ENCODE measurements at places on chromosomes 12 and 14.

DNA sequence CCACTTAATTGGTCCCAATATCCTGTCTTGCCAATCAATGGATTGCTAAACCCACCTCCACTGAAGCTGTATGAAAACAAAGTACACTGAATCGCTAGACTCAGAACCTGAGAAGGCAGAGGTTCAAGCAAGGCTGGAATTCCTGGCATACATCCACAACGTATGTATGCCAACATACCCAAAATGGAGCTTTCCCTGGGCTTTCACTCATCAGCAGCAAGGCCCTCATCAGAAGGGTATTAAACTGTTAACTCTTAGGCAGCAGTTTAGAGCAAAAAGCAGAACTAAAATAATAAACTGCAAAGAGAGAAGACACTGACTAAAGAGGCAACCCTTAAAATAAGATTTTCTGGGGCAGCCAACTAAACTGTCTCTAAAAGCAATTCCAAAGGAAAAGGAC is 13.6 kb downstream of the MED13L start:
- DNase-seq: no peak

DNA sequence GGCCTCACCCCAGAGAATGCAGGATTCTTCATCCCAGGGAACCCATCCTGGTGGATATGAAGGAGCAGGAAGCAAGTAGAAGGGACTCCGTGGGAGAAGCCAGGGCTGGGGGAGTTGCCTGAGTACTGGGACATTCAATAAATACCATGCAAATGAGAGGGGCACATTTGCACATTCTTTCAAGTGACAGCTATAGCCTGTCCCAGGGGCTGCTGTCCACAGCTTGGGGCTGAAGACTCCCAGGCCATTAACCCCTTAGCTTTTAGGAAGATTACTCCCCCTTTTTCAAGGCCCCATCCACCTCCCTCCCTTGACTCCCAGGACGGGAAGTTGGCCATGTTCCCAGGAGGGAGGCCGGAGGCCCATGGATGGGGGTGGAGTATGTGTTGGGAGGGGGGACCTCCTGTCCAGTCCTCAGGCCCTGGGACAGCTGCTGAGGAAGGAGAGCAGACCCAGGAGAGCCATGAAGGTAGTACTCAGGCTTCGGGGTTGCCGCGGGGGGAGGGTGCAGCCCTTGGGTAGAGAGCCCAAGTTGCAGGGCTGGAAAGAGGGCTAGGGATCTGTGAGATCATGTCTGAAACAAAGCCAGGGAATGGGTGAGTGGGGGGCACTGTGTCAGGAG is 974 bp upstream of the TNS2 start:
- DNase-seq: no peak

- peak; percentile 46 for DNase-seq
Measured at GRCh38 chr12:3897371-3897971, 24.3 kb upstream of the PARP11 start.

GRCh38 chr12:128783129-128783574 is 40.6 kb downstream of the SLC15A4 start:
- DNase-seq: no peak

GRCh38 chr14:89504091-89504490 is 87.1 kb upstream of the FOXN3 start:
- DNase-seq: no peak

DNA sequence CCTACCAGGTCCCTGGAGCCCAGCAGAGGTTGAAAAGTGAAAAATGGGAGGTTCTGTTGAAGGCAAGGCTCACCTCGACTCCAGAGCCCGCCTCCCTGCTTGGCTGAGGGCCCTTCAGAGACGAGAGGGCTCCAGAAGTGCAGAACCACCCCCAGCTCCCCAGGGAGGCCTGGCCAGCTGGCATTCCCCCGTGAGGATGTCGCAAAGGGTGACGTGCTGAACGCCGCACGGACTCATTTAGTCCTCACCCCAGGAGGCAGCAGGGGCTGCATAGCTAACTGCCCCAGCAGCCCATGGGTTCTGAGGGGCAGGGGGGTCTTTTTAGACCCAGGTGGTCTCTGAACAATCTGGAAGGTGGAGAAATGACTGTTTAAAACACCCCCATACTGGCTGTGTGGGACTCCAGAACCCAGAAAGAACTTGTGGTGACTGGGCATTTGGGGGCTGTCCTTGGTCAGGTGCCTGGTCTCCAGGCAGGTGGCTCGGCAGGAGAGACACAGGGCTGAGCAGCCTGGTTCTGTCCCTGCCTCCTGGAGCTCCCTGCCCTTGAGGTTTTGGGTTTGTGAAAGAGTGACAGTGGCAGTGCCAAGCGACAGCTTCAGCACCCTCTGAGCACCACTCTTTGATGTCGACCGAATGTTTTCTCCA is 32.0 kb downstream of the ANAPC7 start:
- no peak for DNase-seq

DNA sequence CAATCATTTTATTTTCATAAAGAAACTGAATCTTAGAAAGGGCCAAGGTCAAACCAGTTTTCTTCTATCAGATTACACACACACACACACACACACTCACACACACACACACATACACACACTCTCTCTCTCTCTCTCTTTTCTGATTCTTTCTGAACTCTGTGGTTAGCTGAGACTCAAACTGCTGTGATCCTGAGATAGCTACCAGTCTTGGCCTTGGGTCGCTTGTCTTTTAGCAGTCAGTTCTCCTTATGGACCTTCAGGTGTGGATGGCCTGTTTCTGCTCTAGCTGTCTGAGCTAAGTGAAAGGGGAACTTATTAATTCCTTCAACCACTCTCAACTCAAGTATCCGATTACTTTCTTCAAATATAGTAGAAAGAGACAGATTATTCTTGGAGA is 145.1 kb downstream of the GRIP1 start:
- no peak for DNase-seq

DNA sequence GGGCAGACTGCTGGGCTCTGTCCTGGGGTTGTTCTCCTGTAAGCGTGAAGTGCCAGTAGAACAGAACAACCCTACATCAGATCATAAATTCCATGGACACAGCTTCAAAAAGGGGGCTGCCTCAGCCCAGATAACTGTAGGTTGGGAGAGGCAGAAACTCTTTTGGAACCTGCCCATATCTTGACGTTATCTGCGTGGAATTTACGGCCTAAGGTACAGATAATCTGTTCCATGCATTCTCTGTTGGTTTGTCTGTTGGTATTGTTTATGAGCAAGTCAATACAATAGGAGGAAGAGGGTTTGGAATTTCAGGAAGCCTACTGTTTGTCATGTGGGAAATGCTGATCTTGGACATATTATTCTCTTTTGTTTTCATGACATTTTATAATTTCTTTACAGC is 36.7 kb downstream of the SLC25A47 start:
- DNase-seq: no peak

GRCh38 chr14:103705504-103706284 is 9.6 kb downstream of the XRCC3 start:
- no peak for DNase-seq

DNA sequence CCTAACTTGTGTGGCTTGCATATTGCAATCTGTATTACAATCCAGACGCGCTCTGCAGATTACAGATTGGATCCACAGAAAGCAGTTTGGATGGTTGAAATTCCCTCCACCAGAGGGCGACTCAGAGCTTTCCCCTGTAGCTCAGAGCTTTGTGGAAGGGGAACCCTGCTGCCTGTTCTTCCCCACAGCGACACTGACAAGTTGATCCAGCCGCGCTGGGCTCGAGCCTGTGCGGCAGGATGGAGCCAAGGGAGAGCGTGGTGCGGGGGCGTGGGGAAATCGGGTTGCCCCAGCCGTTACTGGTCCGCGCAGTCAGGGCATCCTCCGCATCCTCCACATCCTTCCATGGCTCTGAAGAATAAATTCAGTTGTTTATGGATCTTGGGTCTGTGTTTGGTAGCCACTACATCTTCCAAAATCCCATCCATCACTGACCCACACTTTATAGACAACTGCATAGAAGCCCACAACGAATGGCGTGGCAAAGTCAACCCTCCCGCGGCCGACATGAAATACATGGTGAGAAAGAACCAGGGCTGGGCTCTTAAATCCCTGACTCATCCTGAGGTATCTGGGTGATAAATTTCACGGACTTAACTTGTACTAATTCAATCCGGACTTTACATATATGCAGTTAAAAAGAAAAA is at the start of gene GLIPR1L1:
TSS of gene GLIPR1L1 (plus strand) at position 287 of the 647 bp plus-strand sequence. CDS start at position 346, 59 bp downstream.
- peak; percentile 91 for DNase-seq

DNA sequence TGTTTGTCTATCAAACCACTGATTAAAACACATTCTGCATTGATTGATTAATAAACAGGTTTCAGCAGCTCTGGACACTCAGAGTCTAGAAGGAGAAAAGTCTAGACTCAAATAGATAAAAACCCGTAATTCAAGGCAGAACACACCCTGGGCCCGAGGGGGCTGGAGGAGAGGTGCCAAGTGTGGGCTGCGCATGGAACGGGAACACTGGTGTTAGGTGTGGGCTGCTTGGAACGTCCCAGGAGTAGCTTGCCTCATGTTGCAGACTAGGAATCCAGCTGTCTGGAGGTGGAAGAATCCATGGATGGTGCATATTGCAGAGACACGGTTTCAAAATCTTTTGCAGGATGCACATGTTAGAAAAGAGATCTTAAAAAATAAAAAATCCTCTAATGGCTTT is 223.0 kb downstream of the APAF1 start:
- DNase-seq: no peak

GRCh38 chr12:115194448-115194847 is 510.5 kb upstream of the TBX3 start:
- no peak for DNase-seq

DNA sequence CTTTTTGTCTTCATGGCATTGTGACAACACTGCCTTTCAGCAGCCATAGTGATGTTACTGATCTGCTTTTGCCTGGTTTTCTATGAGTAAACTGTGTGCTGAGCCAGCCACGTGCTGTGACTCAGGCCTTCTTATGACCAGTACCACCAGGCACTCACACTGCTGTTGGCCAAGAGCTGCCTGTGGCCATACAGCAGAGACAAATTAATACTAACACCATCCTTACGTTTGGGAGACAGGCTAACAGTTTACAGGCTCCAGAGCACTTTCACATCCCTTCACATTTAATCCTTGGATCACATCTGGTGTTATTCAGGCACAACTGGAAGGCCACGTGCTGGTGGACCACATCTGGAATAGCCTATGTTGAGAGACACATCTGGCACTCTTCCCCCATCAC is 377.9 kb downstream of the CCDC91 start:
- DNase-seq: no peak

DNA sequence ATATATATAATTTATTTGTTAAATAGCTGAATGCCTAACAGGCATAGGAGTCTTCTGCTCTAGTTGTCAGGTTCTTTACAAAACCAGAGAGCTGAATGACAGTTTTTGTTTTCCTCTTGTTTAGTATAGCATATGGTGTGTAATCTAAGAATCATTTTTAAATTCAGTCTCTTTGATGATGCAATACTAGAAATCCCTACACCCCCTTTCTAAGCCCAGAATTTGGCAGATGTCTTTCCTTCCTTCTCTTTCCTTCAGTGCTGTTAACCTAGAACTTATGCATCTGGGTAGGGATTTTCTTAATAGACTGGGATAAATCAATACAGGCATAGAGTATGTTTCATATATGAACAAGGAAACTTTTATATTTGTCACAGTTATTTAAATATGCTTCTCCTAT is 198.1 kb downstream of the KCNH5 start:
- no peak for DNase-seq

DNA sequence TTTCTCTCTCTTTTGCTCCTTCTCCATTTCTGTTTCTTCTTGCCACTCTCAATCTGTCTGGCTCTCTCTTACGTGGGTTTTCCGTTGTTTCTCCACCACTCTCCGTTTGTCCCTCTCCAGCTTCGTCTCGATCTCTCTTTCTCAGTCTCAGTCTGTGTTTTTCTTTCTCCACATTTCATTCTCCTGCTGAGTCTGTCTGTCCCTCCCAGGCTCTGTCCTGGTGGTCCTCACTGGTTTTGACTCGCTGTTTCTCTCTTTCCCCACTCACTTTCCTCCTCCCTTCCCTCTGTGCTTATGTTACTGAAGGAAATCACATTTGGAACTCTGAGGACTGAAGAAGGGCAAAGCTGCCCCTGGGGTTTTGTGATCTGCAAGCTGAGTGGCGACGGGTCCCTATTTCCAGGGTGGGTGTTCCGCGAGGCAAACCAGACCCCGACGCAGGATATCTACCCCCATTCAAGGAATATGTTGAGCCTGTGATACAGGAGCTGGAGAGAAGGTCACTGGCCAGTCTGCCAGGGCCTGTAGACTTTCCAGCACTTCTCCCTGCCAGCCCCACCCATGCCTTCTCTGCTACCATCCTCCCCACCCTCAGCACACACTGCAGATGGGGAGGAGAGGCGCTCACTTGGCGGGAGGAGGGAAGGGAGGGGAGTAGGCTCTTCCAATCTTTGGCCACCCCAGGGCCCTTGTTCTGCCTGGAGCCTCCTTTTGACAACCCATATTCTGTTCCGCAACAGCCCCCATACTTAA is 102.7 kb upstream of the MAP1LC3B2 start:
- DNase-seq: no peak

DNA sequence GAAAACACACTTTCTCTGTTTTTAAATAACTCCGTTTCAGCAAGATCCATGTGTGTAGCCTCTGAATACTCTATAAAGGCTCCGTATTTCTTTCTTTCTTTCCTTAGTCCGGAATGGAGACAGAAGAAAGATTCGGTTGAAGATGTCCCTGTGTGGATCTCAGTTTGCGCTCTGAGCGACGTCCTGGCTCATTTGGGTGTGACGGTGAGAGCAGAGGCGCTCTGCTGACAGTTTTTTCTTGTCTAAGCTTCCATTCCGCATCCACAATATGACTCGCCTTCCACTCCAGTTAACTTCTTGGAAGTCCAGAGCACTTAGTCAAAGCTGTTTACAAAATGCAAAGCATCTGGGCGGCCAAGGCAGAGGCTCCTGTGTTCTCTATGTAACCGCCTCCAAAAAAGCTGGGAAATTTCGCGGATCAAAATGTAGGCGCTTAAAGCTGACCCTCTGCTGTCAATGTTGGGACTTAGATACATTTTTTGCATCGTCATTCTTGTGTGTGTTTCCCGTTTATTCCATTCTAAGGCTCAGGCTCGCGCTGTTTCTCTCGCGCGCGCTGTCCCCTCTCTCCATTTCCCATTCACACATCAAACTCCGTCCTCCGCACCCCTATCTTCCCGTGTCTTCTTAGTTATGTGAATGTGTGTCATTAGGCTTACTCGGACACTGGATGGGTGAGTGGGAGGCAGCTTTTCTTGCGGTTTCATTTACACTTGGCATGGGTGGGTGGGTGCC is 880 bp upstream of the FLRT2 start:
- no peak for DNase-seq

DNA sequence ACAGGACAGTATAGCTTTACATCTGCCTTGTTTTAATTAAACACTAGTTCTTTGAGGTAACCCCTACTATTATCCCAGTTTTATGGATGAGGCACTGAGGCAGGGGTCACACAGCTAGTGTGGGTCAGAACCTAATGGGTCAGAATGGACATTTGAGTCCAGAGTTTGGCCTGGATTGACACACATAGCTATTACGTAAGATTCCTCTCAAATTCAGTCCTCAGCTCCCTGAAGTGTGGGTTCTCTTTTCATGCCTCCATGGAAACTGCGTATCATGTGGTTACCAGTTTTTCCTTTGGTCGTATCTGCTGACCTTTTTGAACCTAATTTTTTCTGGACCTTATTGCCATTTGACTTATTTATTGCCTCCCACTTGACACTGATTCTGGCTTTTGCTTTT is 40.4 kb downstream of the PSEN1 start:
- no peak for DNase-seq

GRCh38 chr12:52494100-52494499 is 1.0 kb upstream of the KRT6A start:
- no peak for DNase-seq

All from hematopoietic multipotent progenitor cell treated with erythropoietin and hydrocortisone succinate and interleukin-3 and kit ligand, for 6 days (in vitro differentiated cells).